ENCODE measurements at places on chromosomes 4 and X. TPM values are rescaled to one million over a fixed set of nuclear protein-coding genes. Genes with fewer than 3 reads are reported as not detected.

C1GALT1C1 gene
- polyA plus RNA-seq, result 22.8 TPM

GJB1 gene
- polyA plus RNA-seq, result 4.3 TPM

NMU gene
- polyA plus RNA-seq, result 33.3 TPM

NPNT gene
- polyA plus RNA-seq, result 113 TPM

TECRL gene
- polyA plus RNA-seq, result 0.69 TPM

- no peak for DNase-seq
Measured at GRCh38 chr4:79306795-79307194, 19.1 kb downstream of the NAA11 start.

- no peak for DNase-seq
Measured at GRCh38 chrX:17042037-17042436, 95.6 kb downstream of the REPS2 start.

GRCh38 chr4:95213366-95213765 is 335.4 kb downstream of the UNC5C start:
- DNase-seq, result no peak

DNA sequence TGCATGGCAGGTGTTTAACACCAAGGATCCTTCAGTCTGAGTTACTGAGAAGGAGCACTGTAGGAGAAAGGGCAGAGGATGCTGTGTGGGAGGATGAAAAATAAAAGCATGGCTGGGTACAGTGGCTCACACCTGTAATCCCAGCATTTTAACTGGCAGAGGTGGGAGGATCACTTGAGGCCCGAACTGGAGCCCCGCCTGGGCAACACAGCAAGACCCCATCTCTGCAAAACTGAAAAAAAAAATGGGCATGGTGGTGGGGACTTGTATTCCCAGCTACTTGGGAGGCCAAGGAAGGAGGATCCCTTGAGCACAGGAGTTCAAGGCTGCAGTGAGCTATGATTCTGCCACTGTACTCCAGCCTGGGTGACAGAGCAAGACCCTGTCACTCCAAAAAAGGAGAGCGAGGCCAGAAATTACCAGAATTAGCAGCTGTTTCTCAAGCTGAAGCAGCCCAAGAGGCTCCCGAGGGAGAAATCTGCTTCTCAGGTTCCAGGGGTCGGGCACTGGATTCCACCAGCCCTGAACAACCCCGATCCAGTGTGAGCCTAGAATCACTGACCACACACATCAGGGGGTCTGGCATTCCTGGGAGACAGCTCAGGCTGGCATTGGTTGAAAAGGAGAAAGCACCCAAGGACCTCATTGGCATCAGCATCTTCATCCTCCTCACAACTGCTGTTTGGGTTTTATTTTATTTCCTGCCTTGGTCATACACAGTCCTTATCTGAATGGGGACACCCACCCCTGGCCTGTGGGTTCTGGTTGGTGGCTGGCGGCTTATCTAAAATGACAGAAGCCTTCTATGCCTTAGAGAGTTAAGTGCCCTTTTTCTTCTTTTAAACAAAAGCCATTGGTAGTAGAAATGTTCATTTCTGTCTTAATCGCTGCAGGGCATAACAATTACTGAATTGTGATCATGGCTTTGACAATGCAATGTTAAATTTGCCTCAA is 66.3 kb upstream of the TRIM2 start:
- no peak for DNase-seq

DNA sequence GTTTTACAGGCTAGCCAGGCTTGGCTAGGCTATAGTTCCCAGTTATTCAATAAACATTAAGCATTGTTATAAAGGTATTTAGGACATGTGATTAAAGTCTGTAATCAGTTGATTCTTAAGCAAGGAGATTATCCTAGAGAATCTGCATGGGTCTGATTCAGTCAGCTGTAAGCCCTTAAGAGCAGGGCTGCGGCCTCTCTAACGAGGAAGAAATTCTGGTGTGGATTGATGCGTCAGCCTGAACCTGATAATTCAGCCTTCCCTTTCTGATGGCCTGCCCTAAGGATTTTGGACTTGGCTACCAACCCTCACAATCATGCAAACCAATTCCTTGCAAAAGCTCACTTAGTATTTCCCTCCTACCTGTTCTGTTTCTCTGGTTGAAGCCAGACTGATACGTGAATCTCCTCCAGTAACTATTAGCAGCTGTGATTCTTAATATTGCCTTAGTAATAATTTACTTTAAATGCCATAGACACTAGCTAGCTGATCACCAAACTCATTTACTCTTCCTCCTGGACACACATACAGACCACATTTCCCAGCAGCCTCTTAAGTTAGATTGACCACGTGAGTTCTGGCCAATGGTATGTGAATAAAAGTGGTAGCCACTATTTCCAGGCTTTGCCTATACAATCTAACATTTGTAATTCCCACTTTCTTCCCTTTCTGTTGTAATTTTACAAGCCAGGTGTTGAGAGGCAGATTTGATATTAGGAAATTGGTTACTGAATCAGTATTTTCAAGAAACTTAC is 678.0 kb upstream of the INTU start:
- DNase-seq, result no peak

DNA sequence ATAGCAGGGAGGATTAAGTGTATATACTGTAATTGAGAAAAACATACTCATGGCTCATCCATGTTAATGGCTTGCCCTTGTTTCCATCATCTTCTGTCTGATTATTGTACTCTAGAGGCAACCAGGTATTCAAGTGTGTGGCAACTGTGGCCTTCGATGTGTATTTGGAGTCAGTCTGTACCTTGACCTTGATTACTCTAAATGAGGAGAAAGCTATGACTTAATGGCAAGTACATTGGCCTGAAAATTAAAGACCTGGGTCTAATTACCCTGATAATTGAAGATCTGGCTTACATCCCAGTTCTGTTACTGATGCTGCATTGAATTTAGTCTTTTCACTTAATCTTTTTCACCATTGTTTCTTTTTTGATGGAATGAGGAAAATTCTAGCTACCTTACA is 409.2 kb downstream of the CCSER1 start:
- no peak for DNase-seq

DNA sequence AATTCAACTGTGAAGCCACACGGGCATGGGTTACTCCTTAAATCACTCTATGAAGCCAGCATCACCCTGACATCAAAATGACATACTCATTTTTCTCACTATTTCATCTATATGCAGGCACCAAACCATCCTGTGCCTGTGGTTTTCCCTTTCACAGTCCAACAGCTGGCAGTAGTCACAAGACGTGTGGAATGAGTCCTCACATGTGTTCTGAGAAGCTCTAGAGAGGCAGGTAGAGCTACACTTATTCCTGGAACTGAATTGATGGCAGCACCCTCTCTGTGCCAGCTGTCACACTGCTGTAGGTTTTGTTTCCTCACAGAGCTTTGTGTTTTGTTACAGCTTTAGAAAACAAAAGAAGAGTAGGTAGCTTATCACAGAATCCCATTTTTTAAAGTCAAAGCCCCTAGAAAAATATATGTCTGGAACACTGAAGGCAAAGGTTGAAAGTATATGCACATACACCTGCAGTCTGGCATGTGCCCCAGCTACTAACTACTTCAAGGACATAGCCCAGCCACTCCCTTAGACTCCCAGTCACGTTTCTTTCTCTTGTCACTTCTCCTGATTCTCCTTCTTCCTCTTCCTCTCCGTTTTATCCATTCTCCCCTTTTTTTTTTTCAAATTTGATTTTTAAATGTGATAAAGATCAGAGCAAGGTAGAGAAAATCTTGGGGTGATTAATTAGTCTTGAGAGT is 107.1 kb downstream of the ANXA10 start:
- no peak for DNase-seq

DNA sequence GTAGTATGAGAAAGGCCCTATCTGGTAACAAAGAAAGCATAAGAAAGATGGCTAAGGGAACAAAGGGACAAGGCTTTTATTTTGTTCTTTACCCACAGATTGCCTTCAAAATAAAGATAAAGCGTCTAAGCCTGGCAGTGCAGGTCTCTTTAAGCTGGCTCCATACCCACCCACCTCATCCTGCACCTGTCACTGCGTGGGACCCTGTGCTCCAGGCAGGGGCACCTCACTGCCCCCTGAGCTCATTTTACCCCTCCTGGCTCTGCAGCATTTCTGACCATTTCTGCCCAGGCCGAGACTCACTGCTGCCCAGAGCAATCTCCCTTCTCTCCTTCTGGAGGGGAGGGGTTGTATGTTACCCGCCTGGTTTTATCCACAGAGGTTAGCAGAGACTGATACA is 1.7 kb upstream of the CYP4V2 start:
- no peak for DNase-seq

- DNase-seq, result no peak
Measured at GRCh38 chr4:186739802-186740434, 16.3 kb upstream of the FAT1 start.

DNA sequence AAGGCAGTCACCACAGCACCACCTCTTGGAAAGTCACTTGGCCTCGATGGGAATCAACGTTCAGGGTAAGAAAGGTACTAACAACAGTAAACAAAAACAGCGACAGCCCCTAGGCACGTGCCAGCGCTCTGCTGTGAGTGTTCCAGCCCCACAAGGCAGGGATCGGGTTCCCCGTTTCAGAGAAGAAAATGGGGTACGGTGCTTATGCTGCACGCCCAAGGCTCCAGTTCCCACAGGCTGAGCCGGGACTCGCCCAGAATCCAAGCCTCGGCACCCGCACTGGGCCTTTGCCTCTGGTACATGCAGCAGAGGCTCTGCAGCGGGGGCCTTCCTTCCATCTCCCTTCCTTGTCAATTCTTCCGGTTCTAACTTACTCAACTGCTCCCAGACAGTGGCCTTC is 37.3 kb downstream of the WDR1 start:
- DNase-seq, result no peak

DNA sequence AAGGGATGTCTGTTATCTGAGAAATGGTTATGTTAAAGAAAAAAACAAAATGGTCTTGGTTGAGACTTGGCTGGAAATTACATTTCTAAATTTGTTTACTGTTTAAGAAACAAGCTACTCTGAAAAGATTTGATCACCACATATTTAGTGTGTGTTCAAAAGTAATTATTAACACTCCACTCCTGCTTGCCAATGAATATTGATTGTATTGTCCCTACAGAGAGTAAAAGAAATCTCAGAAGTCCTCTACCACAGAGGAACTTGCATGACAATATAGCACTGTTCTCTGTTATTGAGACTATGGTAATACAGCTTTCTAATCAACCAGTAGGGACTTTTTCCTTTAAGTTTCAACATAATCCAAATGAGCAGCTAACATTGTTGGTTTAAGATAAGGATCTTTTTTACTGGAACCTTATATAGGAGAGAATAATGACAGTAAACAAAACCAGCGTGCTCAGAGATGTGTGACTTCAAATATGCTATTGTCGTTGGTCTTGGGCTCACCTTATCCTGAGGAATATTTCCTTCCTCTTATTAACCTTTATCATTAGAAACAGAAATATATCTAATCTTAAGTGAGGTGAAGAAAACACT is 47.6 kb downstream of the CXCL13 start:
- no peak for DNase-seq

DNA sequence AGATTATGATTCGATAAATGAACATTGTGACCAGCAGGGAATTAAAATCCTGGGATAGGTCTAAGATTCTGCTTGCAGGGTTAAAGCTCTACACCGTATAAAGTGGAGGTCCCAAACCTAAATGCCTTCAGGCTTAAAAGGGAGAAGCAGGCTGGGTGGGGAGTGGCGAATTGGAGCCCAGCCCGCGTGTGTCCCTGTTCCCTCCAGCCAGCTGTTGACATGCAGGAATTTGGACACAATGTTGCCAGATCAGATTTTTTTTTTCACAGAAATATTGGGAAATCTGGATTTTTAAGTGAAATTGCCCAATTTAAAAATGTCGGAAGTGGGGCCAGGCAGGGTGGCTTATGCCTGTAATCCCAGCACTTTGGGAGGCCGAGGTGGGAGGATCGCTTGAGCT is 60.5 kb downstream of the ELF4 start:
- DNase-seq, result no peak

Measured in right lung (tissue), 10 donors.